Kidney glomerular epithelial cell (primary cell): ENCODE measurements at places on chromosomes 6 and 20.
A peak's percentile ranks its signal among the peaks of the same experiment; 100 is the strongest.

- DNase-seq: no peak
Observed at GRCh38 chr6:111646942-111647341, 41.3 kb upstream of the TRAF3IP2 start.

GRCh38 chr20:9061434-9061833 is 7.5 kb upstream of the PLCB4 start:
- no peak for DNase-seq

GRCh38 chr6:43467752-43468151 is 9.6 kb upstream of the TJAP1 start:
- DNase-seq: no peak

GRCh38 chr20:32626859-32627636 is 41.9 kb upstream of the NOL4L start:
- DNase-seq: peak; percentile 1
